ENCODE measurements at places on chromosomes 13 and 19. TPM values are rescaled to one million over a fixed set of nuclear protein-coding genes. Genes with fewer than 3 reads are reported as not detected.

COG6 gene
- 33.7 TPM for total RNA-seq

PALM gene
- 84.1 TPM for total RNA-seq

KLK15 gene
- total RNA-seq = not detected

SLITRK1 gene
- total RNA-seq = 30.7 TPM

CRB3 gene
- total RNA-seq = 0.25 TPM

CCDC169 gene
- 3.4 TPM for total RNA-seq

GZMM gene
- not detected for total RNA-seq

TSSK6 gene
- total RNA-seq = 1.2 TPM

PRKACA gene
- 36.4 TPM for total RNA-seq

CEACAM8 gene
- total RNA-seq = 0.25 TPM

SLC17A7 gene
- 33.4 TPM for total RNA-seq

FXYD3 gene
- not detected for total RNA-seq

CGB3 gene
- not detected for total RNA-seq

FFAR1 gene
- total RNA-seq = not detected

CERS1 gene
- 22.4 TPM for total RNA-seq

ZNF616 gene
- 25.1 TPM for total RNA-seq

TNFSF9 gene
- total RNA-seq = 1.5 TPM

ICAM1 gene
- total RNA-seq = 0.98 TPM

MRI1 gene
- total RNA-seq = 21.4 TPM

ZNF441 gene
- 33.7 TPM for total RNA-seq

POU4F1 gene
- under 0.01 TPM for total RNA-seq

WIZ gene
- 19.4 TPM for total RNA-seq

DIRAS1 gene
- 21.4 TPM for total RNA-seq

TTYH1 gene
- 79.7 TPM for total RNA-seq

MYPOP gene
- 0.98 TPM for total RNA-seq

ZNF536 gene
- 18.2 TPM for total RNA-seq

TUBA3C gene
- total RNA-seq = not detected

OR7A5 gene
- not detected for total RNA-seq

ZNF296 gene
- total RNA-seq = under 0.01 TPM

SIRT2 gene
- 75.0 TPM for total RNA-seq

KLF16 gene
- 3.4 TPM for total RNA-seq

CLASRP gene
- 6.6 TPM for total RNA-seq

OR7C1 gene
- total RNA-seq = not detected

SIGLEC5 gene
- 0.25 TPM for total RNA-seq

LILRA5 gene
- not detected for total RNA-seq

MBD3L2 gene
- not detected for total RNA-seq

SHISA7 gene
- 7.1 TPM for total RNA-seq

ERICH4 gene
- not detected for total RNA-seq

PLIN4 gene
- total RNA-seq = 0.49 TPM

DZIP1 gene
- 47.2 TPM for total RNA-seq

NDUFB7 gene
- total RNA-seq = 101 TPM

ALDH16A1 gene
- 4.4 TPM for total RNA-seq

NXNL1 gene
- total RNA-seq = not detected

KIR3DL3 gene
- total RNA-seq = not detected
